ENCODE measurements at places on chromosomes 11 and 22. TPM values are rescaled to one million over a fixed set of nuclear protein-coding genes. Genes with fewer than 3 reads are reported as not detected.

The CALCA gene
- not detected for total RNA-seq

The OR52A1 gene
- total RNA-seq: not detected

The SMIM38 gene
- total RNA-seq: 0.50 TPM

The LTBP3 gene
- 201 TPM for total RNA-seq

- DNase-seq: no peak
Observed at GRCh38 chr22:46568102-46568809, 30.8 kb upstream of the CELSR1 start.

DNA sequence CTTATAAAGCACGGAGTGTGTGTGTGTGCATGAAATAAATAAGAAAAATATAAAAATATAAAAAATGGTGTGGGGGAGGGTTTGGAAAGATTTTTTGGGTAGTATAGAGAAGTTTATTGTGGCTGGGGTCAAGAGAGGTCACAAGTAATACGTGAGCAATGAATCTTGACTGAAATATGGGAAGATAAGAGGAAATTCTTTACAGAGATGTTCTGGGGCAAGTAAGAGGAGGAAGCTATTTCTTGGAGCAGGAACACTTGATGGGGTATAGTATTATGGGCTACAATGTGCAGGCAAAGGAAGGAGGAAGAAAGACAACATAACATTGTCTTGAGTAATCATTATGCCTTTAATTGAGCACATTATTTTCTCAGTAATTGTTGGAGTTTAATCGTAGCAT, 2.1 kb downstream of the HBD start:
- no peak for DNase-seq

- no peak for DNase-seq
Observed at GRCh38 chr22:35498026-35498800, 42.4 kb upstream of the RASD2 start.

DNA sequence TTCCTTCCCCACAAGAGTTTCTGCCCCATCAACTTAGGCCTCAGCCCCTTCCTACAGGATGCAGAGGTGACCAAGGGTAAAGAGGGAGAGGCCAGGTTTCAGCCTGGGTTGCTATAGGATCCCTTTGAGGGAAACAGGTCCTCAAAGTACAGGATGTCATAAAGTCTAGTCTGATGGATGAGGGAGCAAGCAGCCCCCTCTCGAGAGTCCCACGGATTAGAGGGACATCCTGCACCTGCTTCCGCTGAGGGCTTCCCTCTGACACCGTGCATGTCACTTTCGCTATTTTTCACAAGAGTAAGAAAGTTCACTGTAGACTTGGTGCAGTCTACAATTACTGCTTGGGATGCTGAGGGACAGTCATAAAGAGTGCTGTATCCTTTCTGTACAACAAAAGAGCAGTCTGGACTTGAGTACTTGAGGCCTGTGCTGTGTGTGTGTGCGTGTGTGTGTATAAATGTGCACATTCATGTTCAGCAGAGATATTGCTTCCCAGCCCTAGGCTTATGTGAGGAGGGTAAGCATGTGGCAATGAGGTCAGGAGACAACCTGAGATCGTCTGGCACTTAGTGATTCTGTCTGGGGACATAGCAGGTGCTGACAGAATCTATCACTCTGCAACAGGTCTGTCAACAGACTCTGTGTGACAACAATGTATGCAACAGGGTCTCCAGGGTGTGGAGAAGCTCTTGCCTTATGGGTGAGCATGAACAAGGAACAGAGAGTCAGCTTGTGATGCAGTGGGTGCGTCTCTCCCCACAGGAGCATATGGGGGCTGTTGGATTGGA, 18.0 kb upstream of the CHST1 start:
- DNase-seq: no peak

- DNase-seq: no peak
Observed at GRCh38 chr11:33655842-33656600, 44.6 kb downstream of the C11orf91 start.

DNA sequence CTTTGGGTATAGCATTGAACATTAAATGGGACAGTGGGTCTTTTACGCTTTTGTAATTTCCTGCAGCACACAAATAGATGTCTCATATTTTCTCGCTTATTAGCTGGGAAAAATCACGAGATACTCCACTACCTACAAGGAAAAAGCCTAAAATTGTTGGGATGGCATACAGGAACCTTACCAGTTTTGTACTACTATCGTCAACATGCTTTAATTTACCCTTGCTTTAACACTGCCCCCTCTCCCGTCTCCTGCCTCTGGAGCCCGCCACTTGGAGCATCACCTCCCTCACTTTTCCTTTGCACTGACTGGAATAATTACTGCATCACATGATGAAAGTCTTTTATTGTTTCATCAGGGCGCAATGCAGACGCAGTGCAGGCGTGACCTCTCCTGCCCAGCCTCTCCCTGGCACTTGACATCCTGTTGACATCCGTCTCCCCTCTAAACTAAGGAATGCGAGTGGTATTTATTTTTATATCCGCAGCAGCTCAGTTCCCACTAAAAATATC, 1.0 kb upstream of the FNBP4 start:
- peak; percentile 7 for DNase-seq

GRCh38 chr11:134181707-134182106, 42.1 kb downstream of the NCAPD3 start:
- no peak for DNase-seq

DNA sequence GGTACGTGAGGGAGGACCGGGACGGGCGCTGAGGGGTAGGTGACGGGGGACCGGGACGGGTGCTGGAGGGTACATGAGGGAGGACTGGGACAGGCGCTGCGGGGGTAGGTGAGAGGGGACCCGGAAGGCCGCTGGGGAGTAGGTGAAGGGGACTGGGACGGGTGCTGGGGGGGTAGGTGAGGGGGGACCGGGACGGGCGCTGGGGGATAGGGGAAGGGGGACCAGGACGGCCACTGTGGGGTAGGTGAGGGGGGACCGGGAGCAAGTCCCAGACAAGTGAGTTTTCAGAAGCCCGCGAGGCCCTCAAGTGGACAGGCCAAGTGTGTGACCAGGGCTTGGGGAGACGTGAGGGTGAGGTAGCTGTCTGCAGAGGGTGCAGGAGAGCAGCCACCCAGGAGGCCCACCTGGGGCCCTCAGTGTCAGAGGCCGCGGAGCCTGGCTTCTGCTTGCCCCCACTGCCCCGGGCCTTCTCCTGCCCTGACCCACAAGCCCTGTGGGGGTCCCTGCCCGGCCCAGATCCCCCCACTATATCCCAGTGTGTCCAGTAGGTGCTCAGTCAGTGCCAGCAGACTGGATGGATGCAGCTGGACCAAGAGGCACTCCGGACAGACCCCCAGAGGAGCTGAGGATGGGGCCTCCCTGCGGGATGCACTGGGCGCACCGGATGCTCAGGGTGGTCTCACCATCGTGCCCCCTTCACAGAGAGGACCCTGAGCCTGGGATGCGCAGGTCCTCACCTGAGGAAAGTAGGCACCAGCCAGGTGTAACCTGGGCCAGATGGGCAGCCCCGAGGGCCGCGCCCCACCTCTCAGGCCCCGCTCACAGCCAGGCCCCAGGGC, 44.2 kb upstream of the TH start:
- no peak for DNase-seq
